ENCODE measurements at places on chromosomes 3 and 15.
A peak's percentile ranks its signal among the peaks of the same experiment; 100 is the strongest.

DNA sequence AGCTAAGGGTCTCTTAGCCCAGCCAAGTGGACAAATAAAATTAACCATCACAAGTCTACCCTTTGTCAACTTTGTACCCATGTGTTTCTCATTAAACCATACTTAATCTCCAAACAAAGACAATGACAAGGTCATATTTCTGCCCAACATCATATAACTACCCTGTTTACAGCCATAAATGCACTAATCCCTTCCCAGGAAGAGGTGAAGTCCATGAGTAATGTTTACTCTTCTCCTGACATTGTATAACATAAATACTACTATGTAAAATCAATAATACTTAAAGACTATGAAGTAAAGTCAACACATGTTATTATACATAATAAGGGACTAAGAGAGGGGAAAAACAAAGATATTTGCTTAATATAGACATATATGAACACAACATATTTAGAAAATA, 38.5 kb upstream of the FAN1 start:
- no peak for DNase-seq

GRCh38 chr3:57383406-57383805, 90.9 kb upstream of the ASB14 start:
- DNase-seq: no peak

GRCh38 chr15:85316244-85316934, 64.0 kb upstream of the AKAP13 start:
- peak; percentile 20 for DNase-seq

DNA sequence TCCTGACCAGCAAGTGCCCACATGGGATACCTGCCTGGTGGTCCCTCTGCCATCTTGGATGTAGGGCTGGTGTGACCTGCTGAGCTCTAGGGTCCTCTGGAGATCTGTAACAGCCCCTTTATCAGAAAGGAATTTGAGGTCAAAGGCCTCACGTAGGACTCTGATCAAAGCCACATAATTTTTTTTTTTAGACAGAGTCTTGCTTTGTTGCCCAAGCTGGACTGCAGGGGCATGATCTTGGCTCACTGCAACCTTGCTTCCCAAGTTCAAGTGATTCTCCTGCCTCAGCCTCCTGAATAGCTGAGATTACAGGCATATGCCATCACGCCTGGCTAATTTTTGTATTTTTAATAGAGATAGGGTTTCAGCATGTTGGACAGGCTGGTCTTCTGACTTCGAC, 9.5 kb downstream of the ITGB5 start:
- no peak for DNase-seq

DNA sequence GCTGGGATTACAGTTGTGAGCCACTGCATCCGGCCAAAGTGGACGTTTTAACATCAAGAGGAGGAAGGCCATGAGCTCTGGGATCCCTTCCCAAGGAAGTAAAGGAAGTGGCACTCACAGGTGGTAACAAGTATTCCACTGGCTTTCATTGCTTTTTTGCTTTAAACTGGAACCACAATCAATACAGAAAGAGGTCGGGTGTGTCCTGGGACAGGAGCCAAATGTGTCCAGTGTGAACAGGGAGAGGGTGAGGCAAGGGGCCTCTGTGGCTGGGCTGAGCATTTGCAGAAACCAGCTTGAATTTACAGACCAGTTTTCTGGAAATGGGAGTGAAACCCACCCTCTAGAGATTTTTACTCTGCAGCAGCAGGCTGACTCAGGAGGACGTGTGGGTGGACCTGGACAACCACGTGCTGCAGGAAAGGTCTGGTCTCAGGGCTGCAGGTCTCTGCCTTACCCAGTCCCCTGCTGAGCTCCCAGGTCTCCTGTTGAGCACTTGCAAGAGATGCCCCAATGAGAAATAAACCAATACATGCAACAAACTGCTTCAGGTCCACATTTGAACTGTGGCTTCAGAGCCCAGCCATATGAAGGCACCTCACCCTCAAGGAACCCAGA, 42.8 kb upstream of the TMEM115 start:
- DNase-seq: no peak

DNA sequence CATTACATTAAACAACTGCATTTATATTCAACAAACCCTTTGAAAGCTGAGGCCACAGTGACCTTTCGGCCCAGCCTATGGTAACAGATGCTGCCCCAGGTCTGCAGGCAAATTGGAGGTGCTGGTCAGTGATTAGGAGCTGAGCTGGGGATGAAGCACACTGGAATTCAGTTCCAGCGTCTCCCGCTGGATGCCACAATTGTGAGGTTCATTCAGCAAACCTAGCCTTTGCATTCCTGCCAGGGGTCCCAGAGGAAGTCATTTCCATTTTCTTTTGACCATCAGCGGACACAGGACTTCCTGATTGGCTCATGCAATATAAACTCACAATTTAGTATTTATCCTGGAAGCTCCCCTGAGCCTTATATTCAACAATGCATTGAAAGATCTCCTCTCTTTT, 89.5 kb downstream of the IL20RB start:
- no peak for DNase-seq

- DNase-seq: no peak
Observed at GRCh38 chr3:18442756-18443664, 17.9 kb upstream of the SATB1 start.

GRCh38 chr3:53690521-53690920, 155.7 kb downstream of the CHDH start:
- DNase-seq: no peak

DNA sequence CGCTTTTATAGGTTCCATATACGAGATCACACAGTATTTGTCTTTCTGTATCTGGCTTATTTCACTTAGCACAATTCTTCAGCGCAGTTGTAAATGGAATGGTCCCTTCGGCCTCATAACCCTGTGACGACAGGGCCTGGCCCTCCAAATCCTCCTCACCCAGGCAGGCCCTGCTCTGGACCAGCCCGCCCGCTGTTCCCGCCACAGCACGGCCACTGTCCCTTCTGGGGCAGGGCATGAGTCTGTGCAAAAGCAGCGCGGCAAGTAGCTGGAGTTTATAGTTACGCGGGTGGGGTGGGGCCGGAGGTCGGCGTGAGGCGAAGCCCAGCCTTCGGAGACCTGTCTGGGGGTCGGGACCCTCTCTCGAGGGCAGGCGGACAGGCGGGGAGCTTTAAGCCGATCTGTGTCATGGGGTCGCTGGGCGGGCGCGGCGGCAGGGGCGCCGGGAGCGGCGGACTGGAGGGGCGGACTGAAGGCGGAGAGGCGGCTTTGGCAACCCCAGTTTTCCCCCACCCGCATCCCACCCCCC, 543 bp downstream of the ARPIN start:
- DNase-seq: no peak

DNA sequence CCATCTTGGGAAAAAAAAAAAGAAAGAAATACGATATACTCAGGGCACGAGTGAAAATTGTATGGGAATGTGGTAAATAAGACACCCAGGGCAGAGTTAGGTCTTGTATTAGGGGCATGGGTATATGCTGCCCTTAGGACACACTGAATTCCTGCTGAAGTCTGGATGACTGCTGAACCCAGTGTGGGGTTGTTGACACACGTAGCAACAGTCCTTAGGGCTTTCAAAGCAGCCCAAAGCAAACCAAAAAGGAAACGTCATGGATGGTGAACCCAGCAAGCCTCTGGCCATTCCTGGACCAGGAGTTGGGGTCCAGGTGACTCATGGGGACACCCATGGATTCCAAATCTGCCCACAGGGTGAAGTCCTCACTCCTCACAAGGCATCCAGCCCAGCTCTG, 27.1 kb upstream of the SEMA3F start:
- DNase-seq: no peak

- DNase-seq: no peak
Observed at GRCh38 chr3:104961851-104962250, 404.9 kb upstream of the ALCAM start.

- no peak for DNase-seq
Observed at GRCh38 chr15:69917056-69917455, 180.7 kb downstream of the TLE3 start.

DNA sequence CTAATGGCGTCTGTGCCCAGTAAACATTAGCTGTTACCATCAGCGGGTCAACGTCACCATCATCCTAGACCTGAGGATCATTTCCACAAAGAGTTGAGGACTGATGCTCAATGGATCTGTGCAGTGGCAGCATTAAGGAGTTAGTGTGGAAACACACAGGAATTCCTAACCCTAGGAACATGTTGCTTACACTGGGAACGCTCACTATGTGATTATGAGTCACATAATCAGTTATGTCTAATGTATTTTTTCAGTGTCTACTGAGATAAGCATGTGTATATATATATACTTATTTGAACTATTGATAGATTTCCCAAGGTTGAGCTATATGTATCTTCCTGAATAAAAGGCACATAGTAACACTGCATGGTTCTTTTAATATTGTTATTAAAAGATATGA, 19.0 kb downstream of the ARNT2 start:
- DNase-seq: no peak

DNA sequence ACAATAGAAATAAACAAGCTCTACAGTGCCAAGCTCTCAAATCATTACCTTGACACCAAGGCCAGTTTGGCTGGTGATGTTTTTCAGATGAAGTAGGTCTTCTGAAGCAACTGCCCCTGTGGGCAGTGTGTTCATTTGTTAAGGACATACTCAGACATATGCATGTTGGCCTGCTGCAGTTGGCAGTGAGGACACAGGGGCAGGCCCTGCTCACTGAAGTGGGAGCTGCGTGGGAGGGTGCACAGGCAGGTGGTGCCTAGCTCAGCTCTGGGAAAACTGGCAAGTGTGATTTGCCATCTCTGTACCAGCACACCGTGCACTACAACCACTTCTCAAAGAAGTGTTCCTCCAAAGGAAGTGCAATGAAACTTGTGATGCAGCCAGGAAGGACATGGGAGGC, 28.5 kb upstream of the SNRK start:
- no peak for DNase-seq

- no peak for DNase-seq
Observed at GRCh38 chr3:30864836-30865235, 29.6 kb downstream of the GADL1 start.

DNA sequence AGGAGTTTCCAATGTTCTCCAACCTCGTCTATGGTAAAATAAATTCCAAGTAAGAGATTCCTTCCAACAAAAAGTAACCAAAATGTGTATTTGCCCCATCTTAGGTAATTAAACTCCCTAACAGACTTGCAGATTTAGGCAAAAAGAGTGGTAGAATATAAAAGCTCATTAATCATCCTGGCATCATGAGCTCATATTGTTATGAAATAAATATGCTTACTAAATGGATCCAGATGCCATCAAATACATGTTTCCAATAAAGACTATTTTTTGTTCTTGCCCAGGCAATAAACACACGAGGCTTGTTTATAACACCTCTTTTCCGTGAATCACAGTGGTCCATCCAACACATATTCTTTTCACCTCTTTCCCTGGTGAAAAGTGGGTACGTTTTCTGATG, 189.4 kb downstream of the THSD4 start:
- DNase-seq: no peak

DNA sequence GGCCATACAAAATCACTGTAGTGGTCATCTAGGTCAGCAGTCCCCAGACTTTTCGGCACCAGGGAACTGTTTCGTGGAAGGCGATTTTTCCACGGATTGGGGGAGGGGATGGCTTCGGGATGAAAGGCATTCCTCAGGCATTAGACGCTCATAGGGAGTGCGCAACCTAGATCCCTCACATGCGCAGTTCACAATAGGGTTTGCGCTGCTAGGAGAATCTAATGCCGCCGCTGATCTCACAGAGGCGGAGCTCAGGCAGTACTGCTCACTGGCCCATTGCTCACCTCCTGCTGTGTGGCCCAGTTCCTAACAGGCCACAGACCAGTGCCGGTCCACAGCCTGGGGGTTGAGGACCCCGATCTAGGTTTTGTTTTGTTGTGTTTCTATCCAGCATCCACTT, 200.1 kb downstream of the SLC9A9 start:
- DNase-seq: no peak

DNA sequence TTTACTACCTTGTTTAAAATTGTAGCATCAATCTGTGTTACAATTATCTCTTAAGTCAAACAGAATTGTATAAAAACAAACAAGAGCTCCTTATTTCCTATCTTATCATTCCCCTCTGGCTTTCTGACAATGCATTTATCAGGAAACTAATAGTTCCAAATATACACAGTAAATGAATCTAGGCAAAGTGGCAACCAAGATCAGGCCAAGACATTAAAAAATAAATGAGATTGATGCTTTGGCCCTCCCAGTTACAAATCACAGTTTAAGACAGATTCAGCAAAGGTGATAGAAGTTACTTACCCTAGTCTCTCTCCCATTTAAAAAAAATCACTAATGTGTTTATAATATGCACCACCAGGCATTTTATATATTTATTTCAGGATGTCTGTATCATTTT, 236.7 kb downstream of the EPHA3 start:
- DNase-seq: no peak

All from activated CD4-positive, alpha-beta T cell treated with anti-CD3 and anti-CD28 coated beads for 4 hours (primary cell).